Calu3 (cell line): ENCODE measurements at places on chromosomes 1 and 21. TPM values are rescaled to one million over a fixed set of nuclear protein-coding genes. Genes with fewer than 3 reads are reported as not detected.

Gene HIVEP3
- 5.6 and 9.0 TPM in 2 replicates for total RNA-seq

Gene LRRIQ3
- total RNA-seq: 0.52 and 0.66 TPM in 2 replicates

DNA sequence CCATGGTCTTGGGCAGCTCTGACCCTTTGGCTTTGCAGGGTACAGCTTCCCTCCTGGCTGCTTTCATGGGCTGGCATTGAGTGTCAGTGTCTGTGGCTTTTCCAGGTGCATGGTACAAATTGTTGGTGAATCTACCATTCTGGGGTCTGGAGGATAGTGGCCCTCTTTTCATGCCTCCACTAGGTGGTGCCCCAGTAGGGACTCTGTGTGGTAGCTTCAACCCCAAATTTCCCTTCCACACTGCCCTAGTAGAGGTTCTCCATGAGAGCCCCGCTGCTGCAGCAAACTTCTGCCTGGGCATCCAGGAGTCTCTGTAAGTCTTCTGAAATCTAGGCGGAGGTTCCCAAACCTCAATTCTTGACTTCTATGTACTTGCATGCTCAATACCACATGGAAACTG, 494.5 kb upstream of the LRRC7 start:
- H3K27me3 ChIP-seq: no peaks in the 10 kb centered on the region
- no peaks in the 10 kb centered on the region for H3K4me1 ChIP-seq

DNA sequence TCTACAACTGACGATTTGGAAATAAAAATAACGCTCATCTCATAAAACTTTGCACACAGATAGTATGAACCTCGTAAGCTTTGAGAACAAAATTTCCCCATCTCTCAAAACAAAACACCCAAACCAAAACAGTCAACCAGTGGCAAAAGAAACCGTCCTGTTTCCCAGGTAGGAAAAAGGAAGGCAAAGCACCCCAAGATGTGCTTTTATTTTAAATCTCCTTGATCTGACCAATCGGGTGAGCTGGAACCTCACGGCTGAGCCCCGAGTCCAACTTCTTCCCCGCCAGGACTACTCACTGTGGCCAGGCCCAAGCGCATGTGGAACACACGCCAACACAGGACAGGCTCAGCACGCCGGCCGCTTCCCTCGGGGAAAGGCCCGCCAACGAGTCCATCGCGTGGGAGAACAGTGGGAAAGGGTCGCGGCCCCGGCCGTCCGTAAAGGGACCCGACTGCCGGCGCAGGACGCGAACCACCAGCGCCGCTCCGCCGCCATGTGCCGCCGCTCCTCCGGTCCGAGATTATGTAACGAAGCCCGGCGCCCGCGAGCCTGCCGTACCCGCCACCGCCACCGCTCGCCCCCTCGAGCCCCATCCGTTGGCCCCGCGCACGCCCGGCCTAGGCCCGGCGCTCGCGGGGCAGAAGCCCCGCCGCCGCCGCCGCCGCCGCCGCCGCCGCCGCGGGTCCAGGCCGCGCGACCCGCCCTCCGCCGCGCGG, 759 bp downstream of the AHCTF1 start:
- no peaks in the 10 kb centered on the region for H3K27me3 ChIP-seq
- peak overlapping the region; percentile 97 for H3K4me3 ChIP-seq
- peak; percentile 48 for DNase-seq
- peaks cover 21% of the 10 kb centered on the region for H3K4me1 ChIP-seq
- H3K36me3 ChIP-seq: peaks cover 68% of the 10 kb centered on the region

- DNase-seq: no peak
- no peak overlapping the region for H3K4me3 ChIP-seq
- no peaks in the 10 kb centered on the region for H3K27me3 ChIP-seq
- no peaks in the 10 kb centered on the region for H3K36me3 ChIP-seq
- H3K27ac ChIP-seq: no peak overlapping the region
Observed at GRCh38 chr1:43503534-43503933, 27.1 kb upstream of the PTPRF start.

- H3K4me3 ChIP-seq: peak overlapping the region; percentile 32
- H3K4me1 ChIP-seq: peaks cover 8% of the 10 kb centered on the region
Observed at GRCh38 chr21:42414928-42415769, 11.4 kb downstream of the UBASH3A start.

GRCh38 chr1:230105754-230106625, 39.0 kb downstream of the GALNT2 start:
- H3K4me3 ChIP-seq: peak overlapping the region; percentile 72
- peak; percentile 60 for DNase-seq
- peaks cover 92% of the 10 kb centered on the region for H3K4me1 ChIP-seq
- peak overlapping the region; percentile 80 for H3K27ac ChIP-seq
- H3K36me3 ChIP-seq: peaks cover 26% of the 10 kb centered on the region

GRCh38 chr1:168628807-168629206, 52.4 kb downstream of the XCL1 start:
- peaks cover 34% of the 10 kb centered on the region for H3K4me1 ChIP-seq
- no peaks in the 10 kb centered on the region for H3K36me3 ChIP-seq
- DNase-seq: peak; percentile 65
- no peaks in the 10 kb centered on the region for H3K27me3 ChIP-seq
- peak overlapping the region; percentile 69 for H3K27ac ChIP-seq
